ENCODE measurements at places on chromosomes 7 and 10. TPM values are rescaled to one million over a fixed set of nuclear protein-coding genes. Genes with fewer than 3 reads are reported as not detected.

GRCh38 chr10:101563007-101563406 is 25.1 kb downstream of the POLL start:
- no peak for DNase-seq

DNA sequence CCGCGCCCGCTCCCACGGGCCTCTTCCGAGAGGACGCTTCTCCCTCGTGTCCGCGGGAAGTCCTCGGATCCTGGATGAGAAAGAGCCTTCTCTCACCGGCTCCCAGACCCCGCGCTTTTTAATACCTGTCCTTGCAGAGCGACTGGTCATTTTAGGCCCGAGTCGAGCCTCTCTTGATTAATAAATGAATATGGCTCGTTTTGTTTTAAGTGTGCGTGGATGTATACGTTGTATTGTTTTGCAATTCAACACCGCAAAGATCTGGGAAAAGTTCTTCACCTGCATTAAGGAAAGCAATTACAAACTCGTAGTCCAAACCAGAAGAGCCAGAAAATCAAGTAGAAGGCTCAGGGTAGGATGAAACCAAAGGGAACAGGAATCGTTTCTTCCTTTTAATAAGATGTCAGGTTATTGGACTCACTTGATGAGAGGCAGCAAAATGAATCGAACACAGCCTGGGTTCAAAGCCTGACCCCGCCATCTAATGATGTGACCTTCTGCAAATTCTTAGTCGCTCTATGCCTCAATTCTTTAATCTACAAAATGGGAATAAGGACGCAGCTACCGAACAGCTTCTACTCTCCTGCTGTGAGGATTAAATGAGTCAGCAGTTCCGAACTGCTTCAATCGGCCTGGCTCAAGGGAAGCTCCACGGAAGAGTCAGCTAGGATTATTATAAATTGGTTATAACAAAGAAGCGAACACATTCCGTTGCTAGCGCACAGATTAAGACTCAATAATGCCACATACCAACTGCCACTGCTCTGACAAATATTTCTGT is 277.8 kb upstream of the NEBL start:
- no peak for DNase-seq

Gene NUTM2A
- total RNA-seq = 1.5 TPM

DNA sequence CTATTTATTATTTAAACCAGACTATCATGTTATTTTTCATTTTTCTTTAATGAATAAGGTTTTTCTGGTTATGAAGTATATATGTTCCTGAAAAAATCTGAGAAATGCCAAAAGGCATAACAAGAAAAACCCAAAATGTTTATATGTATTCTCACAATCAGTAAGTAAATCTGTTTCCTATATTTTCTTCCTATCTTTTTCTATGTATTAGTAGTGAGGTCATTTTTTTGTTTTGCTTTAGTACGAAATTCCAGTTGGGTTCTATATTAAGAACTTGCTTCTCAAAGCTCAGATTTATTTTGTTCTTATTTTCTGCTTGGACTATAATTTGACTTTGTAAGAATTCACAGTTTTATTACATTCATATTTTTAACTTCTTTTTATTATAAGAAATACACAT is 287.5 kb upstream of the NFE2L3 start:
- no peak for DNase-seq

- DNase-seq = no peak
Measured at GRCh38 chr10:127993056-127993690, 86.3 kb downstream of the PTPRE start.

GRCh38 chr7:518630-519483 is 789 bp downstream of the PDGFA start:
- peak; percentile 91 for DNase-seq

DNA sequence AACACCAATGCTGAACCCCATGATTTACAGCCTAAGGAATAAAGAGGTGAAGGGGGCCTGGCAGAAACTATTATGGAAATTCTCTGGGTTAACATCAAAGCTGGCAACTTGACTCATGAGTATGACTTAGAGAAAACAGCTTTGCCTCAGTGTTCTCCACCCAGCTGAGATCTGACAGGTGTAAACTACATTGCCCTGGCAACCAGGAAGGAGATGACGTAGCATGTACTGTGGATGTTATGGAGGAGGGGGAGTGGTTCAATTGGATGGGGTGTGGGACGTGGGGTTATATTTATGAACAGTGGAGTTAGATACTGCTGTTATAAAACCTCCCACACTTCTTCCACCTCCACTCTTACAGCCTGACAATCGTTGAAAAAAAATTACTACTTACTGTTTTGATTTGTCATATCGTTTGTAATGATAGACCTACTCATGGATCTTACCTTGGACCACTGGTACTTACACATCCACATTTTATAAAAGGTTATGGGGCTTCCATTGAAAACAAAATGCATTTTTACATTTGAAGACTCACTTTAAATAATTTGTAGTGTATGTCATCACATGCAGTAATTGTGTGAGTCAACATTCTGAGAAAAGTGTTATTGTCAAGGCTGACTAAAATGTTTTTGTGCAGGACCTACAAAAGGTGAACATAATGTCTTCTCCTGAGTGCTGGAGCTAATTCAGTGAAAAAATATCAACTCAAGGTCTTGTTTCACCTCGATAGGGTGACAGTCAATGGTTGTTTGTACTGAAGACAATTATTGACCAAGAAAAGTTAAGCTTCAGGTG is 6.4 kb downstream of the OR2F1 start:
- DNase-seq = no peak

Gene AOC1
- 4.7 TPM for total RNA-seq

GRCh38 chr10:72029414-72029813 is 58.9 kb downstream of the SPOCK2 start:
- DNase-seq = no peak

DNA sequence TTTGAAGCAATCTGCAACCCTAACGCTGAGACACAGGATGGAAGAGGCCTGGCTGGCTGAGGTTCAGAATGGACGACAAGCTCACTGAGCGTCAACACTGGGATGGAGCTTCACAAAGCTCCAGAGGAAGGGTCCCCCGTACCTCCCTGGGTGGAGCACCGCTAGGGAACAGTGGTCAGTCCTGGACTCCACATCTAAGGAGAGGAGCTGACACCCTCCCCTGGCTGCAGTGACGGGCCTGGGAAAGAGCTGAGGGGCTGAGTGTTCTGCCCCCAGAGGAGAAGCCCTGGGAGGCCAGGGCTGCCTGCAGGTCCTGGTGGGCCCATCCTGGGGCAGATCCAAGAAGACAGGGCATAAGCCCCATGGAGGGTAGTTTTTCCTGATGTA is 146.2 kb downstream of the ARHGAP22 start:
- no peak for DNase-seq

DNA sequence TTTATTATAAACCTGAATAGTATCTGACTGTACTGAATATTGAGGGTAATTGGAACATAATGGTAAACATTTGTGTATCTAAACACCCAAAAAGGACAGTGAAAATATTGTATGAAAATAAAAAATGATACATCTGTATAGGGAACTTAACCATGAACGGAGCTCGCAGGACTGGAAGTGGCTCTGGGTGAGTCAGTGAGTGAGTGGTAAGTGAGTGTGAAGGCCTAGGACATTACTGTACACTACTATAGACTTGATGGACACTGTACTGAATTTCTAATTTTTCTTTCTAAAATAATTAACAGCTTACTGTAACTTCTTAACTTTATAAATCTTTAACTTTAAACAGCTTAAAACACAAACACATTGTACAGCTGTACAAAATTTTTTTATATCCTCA is 454.5 kb upstream of the FZD8 start:
- DNase-seq = no peak

DNA sequence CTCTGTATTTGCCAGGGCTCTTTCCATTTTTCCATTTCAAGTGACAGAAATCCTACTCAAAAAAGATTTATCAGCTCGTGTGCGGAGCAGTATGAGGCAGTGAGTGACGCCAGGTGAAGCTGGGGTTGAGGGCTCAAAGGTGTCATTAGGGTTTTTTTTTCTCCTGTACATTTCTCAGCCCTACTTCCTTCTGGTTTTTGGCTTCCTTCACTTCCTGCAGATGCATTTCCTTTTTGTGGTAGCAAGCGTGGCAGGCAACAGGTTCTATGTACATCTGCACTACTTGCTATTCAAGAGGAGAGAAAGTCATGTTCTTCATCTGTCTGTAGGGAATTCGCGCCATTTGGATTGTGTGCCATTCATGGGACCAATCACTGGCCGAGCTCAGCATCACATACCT is 52.8 kb upstream of the AOAH start:
- no peak for DNase-seq

Gene SMKR1
- 0.88 TPM for total RNA-seq

GRCh38 chr10:24456322-24456721 is 247.4 kb downstream of the KIAA1217 start:
- peak; percentile 44 for DNase-seq

Gene LOXL4
- 32.7 TPM for total RNA-seq

Gene FRMPD2
- total RNA-seq = 0.52 TPM

Gene ERVW-1
- total RNA-seq = not detected

GRCh38 chr10:58048936-58049335 is 218.8 kb downstream of the IPMK start:
- no peak for DNase-seq

DNA sequence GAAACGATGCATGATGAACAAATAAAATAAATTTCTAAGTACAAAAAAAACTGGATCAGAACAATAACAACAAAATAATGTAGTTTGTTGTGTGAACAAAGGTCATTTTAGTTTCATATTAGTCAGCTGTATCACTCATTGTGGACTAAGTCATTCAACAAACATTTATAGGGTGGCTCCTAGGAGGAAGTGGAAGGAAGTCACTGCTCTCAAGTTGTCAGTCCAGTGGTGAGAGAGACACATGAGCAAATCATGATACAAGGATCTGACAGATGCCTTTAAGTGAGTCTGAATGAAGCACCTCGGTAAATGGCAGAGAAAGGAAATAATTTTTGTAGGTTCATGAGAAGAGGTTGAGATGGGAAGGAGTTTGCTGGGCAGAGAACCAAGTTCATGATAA is 56.8 kb downstream of the EPDR1 start:
- no peak for DNase-seq

Gene C10orf71
- total RNA-seq = not detected

DNA sequence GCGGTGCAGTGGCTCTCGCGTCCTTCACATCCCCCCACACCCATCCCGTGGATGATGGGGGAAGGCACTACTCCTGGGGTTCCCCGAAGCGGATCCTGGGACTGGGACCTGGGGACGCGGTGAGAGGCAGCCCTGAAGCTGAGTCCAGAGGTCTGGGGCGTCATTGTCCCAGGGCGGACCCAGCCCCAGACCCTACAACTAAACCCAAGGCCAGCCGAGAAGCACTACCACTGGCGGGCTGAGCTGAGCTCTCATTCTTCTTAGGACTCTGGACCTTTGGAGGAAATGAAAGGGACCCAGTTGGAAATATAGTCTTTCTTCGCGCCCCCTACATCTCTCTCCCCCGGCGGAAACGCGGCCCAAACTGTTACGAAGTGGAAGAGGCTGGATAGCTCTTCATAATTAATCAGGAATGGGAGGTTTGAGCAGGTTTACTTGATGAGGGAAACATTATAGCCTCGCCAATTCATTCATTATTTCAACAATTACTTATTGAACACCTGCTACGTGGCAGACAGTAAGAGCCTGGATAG is 389 bp upstream of the FBXL15 start:
- no peak for DNase-seq

Gene SFTPA1
- not detected for total RNA-seq

Gene TBATA
- total RNA-seq = not detected
